ENCODE measurements at places on chromosomes 4 and X. TPM values are rescaled to one million over a fixed set of nuclear protein-coding genes. Genes with fewer than 3 reads are reported as not detected.

The C4orf50 gene
- 0.02 TPM for total RNA-seq

DNA sequence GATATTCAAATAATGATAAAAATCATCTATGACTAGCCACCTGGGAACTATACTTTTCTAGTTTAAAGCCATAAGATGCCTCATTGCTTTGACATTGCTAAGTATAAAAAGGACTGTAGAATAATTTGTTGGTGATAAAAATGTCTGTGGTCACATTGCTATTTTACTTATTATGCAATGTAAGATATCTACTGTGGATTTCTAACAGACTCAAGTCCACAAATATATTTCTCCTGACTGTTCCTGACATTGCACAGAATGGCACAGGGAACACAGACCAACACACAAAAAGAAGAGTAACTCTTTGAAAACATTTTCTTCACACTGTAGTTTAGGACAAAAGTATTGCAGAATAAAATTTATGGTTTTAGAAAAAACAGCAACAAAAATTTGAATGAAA lies 2.2 kb upstream of the TMPRSS11E start:
- H3K4me1 ChIP-seq, result no peaks in the 10 kb centered on the region
- no peaks in the 10 kb centered on the region for H3K27me3 ChIP-seq
- no peaks in the 10 kb centered on the region for H3K36me3 ChIP-seq
- no peak for DNase-seq

The SPINK2 gene
- total RNA-seq, result not detected

The PAGE5 gene
- not detected for total RNA-seq

GRCh38 chr4:163380703-163381102 lies 37.0 kb downstream of the NPY5R start:
- no peaks in the 10 kb centered on the region for H3K4me1 ChIP-seq
- DNase-seq, result no peak
- no peak overlapping the region for H3K4me3 ChIP-seq

DNA sequence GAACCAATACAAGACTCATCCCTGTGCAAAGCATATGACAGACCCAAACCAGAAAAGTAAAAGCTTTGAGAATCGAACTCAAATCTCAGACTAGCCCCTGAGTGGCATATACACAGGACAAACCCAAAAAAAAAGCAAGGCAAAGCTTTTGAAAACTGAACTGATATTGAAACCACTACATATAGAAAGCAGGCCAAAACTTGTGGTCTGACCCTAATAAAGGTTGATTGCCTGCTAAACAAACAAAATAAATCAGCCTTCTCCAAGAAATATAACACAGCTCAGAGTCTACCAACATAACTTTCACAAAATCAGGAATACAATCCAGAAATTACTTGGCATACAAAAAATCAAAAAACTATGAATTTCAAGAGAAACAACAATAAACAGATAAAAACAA lies 40.3 kb downstream of the LRBA start:
- peak overlapping the region; percentile 38 for H3K27ac ChIP-seq
- no peaks in the 10 kb centered on the region for H3K27me3 ChIP-seq
- peaks cover 11% of the 10 kb centered on the region for H3K4me1 ChIP-seq
- no peak for DNase-seq
- H3K36me3 ChIP-seq, result peaks cover 4% of the 10 kb centered on the region

The SHOX gene
- total RNA-seq, result 0.16 TPM

Data from neural crest cell (in vitro differentiated cells).